CD4-positive, alpha-beta T cell treated with Interleukin-17A for 1 hour (primary cell): ENCODE measurements at places on chromosomes 5 and 9.

DNA sequence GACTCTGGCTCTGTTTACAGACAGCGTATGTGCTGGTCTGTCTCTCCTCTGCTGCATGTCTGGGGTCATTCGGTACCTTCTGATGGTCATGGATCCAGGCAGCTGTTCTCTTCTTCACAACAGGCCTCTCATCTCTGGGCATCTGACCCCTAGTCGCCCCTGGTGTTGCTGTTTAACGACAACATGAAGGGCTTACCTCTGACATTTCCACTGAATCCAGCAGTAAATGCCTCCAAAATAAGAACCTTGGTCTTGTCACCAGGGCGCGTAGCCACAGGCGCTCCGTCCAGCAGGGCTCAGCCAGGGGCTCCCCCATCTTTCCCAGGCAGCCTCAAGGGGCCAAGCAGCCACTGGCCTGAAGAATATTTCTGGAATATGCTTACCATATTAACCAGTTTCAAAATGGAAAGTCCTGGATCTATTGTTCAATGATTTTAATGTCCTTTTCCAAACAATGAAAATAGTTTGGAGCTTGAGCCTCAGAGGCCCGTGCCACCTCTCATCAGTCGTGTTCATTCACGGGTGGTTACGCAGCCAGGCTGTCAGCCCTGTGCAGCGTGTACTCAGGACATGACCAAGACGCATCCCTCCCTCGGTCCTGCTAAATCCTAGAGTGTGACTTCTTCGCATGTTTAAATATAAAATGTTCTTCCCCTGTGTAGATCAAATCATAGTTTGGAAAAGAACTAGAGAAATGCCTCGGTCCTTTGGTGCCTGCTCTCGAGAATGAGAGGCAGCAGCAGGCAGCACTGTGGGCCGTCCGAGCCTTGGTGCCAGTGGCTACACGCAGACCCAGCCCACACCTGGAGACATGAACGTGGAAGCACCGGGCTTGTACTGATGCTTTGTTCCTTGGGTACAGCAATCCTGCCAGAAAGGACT, 30.1 kb upstream of the LRRC14B start:
- DNase-seq: no peak

DNA sequence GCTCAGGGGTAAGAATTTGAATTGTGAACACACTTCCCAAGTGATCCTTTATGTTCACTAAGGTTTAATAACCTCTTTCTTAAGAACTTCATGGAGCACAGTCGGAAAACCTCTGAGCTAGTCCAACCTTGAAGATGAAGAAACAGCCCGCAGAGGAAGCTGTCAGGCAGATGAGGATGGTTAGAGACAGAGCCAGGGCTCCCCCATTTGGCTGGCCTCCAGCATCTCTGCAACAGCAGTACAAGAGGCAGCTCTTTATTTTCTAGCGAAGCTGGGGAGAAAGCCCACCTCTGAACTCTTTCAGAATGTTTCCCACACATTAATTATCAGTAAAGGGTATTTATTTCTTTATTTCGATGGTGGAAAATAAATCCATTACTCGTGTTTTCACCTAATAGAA, 350.8 kb downstream of the DMRT2 start:
- DNase-seq: peak; percentile 11

GRCh38 chr5:111394586-111394985, 117.7 kb downstream of the STARD4 start:
- no peak for DNase-seq

GRCh38 chr9:123691765-123692303, 238.1 kb downstream of the DENND1A start:
- DNase-seq: no peak

GRCh38 chr5:23703940-23704855, 196.8 kb downstream of the PRDM9 start:
- no peak for DNase-seq

DNA sequence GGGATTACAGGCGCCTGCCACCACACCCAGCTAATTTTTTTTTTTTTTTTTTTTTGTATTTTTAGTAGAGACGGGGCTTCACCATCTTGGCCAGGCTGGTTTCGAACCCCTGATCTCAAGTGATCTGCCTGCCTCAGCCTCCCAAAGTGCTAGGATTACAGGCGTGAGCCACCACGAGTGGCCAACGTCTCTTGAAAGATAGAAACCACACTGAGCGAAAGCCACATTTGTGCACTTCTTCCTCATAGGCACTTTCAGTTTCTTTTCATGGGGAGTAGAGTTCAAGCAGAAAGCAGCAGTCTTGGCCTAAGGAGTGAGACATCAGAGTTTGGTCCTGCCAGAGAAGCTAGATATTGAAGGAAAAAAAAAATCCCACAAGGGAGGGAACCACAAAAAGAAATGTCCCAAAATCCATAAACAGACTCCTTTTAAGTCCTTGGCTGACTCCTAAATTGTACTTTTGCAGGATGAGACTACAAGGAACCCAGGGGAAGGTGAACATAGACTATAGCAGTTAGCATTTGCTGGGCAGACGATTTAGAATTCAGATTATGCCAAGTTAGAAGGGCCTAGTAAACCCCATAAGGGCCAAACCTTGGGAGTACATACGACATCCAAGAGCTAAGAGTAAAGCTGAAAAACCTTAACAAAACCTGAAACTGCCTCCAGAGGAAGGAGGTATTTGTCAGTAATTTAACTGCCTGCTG, 43.9 kb upstream of the GLIPR2 start:
- peak; percentile 70 for DNase-seq

GRCh38 chr5:38265546-38266179, 7.3 kb downstream of the EGFLAM start:
- peak; percentile 36 for DNase-seq

DNA sequence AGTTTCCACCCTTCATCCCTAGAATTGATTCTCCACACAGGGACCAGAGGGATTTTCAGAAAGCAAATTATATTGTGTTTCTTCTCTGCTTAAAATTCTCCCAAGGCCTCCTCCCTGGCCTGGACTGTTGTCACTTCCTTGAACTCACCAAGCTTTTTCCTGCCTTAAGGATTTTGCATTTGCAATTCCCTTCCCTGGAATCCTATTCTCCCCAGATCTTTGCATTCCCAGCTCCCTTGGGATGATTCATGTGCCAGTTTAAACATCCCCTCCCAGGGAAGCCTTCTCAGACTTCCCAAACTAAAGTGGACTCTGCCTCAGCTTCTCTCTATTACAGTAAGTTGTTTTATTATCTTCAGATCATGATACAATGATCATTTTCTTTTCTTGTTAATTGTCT, 35.2 kb upstream of the PDE8B start:
- DNase-seq: no peak

DNA sequence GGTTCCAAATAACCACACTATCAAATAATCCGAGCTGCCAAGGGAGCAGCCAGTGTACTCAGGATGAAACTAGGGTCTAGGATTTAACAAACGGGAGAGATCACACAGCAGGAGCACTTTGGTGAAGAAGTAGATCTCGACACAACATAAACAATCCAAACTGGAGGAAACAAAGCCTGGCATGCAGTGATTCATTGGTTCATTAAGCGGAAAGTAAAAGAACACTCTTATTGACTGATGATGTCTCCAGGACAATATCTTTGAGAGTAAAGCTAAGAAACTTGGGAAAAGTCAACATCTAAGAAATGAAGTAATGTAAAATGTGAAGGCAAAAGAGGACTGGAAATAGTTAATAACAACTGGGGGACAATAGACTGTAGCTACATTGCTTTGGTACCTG, 1478.3 kb upstream of the CDH9 start:
- DNase-seq: no peak

DNA sequence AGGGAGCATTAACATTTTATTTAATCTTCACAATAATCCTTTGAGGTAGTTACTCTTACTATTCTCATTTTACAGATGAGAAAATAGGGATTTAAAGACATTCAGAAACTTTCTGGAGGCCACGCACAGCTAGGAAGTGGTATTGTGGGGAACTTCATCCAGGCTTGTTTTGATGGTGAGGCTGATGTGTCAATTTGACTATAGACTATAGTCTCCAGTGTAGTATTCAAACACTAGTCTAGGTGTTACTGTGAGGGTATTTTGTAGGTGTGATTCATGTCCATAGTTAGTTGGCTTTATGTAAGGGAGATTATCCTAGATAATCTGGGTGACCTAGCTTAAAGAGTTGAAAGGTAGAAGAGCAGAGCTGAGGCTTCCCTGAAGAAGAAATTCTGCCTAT, 54.1 kb upstream of the ELL2 start:
- no peak for DNase-seq

DNA sequence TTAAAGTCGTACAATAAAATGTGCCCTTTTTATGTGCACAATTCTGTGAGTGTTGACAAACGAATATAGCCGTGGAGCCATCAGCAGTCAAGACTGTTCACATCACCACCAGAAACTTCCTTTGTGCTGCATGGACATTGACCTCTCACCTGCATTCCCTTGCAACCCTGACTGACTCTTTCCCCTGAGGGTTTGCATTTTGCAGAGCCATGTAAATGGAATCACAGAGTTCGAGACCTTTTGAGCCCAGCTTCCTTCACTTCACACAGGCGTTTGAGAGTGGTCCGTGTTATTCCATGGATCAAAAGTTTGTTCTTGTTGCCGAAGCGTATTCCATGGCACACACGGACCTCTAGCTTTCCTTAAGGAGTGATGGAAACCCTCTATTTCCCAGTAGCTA, 328.2 kb downstream of the DRD1 start:
- no peak for DNase-seq

- DNase-seq: no peak
These were observed 3.6 kb upstream of the RGMB start for GRCh38 chr5:98769959-98770208.

DNA sequence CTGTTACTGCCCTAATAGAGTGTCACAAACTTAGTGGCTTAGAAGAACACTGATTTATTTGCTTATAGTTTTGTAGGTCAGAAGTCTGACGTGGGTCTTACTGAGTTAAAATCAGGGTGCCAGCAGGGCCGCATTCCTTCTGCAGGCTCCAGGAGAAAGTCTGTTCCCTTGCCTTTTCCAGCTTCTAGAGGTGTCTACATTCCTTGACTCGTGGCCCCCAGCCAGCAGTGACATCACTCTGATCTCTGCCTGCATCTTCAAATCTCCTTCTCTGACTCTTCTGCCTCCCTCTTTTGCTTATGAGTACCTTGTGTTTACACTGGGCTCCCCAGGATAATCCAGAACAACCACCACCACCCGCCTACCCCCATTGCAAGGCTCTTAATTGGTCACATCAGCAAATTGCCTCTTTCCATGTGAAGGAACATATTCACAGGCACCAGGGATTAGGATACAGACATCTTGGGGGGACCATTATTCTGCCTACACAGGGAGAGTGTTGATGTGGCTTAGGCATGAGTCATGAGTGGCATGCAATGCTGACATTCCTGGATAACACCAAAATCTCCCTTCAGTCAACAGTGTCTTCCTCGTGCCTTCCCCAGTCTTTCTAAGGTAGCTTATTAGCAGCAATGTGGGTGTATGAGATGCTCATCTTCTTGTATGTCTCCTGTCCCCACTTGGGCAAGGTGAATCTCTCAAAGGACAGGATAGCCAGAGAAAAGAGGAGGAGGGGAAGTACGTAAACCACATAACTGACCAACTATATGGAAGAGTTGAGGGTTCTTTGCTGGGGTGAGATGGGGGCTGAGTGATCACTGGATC, 24.4 kb downstream of the CYFIP2 start:
- no peak for DNase-seq

GRCh38 chr5:132257131-132258101, at the start of gene PDLIM4:
PDLIM4 (plus strand) TSS chr5:132257696; CDS start chr5:132257735, 39 bp downstream.
- no peak for DNase-seq

DNA sequence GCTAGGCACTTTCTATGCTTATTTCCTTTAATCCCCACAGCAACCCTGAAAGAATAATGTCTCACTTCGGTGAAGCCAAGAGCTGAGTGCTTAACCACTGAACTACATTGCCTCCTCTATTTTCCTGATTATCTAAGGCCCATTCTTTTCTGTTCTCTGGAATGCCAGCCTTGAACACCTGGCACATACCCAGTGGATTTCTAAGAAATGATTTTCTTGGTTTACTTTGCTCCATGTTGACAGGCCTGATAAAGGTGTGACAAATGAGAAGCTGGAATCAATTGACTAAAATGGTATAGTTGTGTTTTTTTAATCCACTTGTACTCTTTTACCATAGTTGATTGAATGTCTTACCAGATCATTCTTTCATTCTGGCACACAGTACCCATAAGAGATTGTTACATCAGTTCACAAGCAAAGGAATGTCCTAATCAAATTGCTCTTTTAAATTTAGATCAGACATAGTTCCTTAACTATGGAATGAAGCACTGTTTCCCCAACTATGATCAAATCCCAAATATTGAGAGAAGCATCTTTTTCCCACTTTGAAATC, 9.0 kb upstream of the ENC1 start:
- no peak for DNase-seq

GRCh38 chr5:10987276-10987924, 226.4 kb upstream of the DAP start:
- no peak for DNase-seq

- DNase-seq: no peak
These were observed 89.6 kb downstream of the AMBP start for GRCh38 chr9:113988385-113989016.

DNA sequence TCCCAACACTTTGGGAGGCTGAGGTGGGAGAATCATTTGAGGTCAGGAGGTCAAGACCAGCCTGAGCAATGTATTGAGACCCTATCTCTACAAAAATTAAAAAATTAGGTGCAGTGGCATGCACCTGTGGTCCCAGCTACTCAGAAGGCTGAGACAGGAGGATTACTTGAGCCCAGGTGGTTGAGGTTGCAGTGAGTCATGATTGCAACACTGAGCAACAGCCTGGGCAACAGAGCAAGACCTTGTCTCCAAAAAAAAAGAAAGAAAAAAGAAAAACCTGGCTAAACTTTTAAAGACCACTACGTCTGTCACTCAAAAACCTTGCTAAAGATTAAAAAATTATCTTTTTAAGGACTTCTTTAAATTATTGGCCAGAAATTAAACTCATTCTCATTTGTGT, 59.8 kb upstream of the ABCA1 start:
- no peak for DNase-seq

DNA sequence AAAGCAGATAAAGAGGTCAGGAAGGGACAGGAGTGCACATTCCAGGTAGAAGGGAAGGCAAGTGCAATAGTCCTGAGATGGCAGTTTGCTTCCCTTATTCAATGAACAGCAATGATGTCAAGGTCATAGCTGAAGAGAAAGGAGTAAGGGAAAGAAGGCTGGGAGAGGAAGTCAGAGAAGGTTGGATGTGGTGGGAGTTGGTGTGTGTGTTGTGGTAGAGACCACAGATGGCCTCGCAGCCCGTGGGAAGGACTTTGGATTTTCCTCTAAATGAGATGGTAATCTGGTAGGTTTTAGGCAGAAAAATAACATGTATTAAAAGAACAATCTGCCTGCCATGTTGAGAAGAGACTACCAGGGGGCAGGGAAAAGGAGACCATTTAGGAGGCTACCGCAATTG, 25.1 kb upstream of the LPAR1 start:
- DNase-seq: no peak

- DNase-seq: no peak
These were observed 350.8 kb downstream of the EFNA5 start for GRCh38 chr5:107319901-107320300.

- no peak for DNase-seq
These were observed 7.2 kb downstream of the EGFL7 start for GRCh38 chr9:136669791-136670464.

DNA sequence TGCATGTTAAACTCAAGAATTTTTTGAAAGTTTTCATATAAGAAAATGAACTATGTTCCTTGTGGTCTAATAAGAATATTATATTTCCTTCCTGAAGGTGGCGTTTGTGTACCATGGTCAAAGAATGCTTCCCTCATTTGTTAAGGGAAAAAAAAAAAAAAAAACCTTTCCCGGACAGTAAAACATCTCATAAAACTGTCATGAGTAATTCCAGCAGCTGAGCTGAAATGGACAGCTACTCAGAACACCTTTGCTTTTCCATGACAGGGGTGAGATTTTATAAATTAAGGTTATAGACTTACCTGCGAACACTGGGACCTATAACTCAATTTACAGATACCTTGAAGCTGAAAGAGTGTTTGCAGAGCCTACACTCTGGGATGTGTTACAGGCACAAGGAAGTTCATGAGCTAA, 113.2 kb upstream of the RANBP3L start:
- DNase-seq: no peak
